ENCODE measurements at places on chromosomes 2 and 18.

DNA sequence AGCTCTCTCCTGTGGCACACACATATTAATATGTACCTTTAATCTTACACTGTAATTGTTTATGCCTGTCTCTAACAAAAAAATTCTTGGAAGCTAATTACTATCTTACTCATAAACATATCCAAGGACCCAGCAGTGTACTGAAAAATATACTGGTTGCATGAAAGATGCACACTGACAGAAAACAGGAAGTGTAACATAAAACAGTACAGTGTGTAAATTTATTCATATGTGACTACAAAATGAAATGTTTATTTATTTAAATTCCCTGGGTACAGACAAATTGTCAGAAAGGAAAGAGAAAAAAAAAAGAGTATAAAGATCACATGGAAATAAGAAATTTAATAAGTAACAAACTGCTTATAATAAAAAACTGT lies 28.5 kb downstream of the TMEM131 start:
- DNase-seq, result no peak

GRCh38 chr2:125696560-125696959 lies 959.4 kb upstream of the GYPC start:
- DNase-seq, result no peak

- no peak for DNase-seq
These were observed 85.3 kb downstream of the EPAS1 start for GRCh38 chr2:46382331-46383112.

GRCh38 chr2:45938649-45939511 lies 287.4 kb downstream of the PRKCE start:
- no peak for DNase-seq

DNA sequence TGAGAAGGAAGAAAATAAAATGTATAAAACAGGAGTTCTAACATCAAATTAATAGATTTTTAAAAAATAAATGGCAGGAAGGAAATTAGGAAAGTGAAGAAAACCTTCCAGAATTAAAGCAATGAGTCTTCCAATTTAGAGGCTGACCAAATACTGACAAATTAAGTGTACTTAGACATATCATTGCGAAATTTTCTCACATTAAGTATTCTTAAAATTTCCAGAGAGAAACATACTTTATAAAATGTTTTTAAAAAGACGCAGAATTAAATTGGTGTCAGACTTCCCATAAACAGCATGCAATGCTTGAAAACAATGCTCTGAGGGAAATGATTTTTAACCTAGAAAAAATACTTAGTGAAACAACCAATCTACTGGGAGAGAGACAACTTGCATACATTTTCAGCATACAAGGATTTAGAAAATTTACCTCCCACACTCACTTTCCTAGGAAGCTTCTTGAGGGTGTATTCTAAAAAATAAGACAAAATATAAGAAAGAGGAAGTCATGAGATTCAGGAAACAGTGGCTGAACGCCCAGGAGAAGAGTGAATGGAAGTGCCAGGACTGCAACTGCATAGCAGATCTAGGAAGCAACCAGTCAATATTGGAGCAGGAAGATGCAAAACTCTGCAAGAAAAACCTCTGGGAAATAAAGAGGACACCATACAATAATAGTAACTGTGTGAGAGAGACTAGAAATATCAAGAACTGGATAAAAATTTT lies 339.9 kb downstream of the ADCYAP1 start:
- no peak for DNase-seq

Data from SK-N-SH (cell line).